ENCODE measurements at places on chromosomes 6 and 20.

GRCh38 chr20:59446376-59446775 lies 146.0 kb downstream of the EDN3 start:
- DNase-seq: no peak

GRCh38 chr6:33143113-33143770 lies 49.0 kb downstream of the COL11A2 start:
- no peak for DNase-seq

DNA sequence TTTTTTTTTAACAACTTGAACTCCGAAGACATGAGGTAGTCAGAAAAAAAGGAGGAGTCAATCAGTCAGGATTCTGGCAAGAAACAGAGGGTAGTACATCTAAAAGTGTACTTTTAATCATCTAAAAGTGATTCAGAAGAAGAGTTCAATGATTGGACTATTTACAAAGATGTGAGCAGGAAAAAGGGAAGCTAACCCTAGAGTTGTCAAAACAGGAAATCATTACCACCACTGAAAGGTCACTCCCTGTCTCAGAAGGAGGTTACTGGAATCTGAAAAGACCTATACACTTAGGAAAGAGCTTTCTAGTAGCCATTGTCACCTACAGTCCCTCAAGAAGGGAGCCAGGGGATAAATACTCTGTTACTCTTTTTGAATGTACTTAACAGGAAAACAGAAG lies 16.7 kb upstream of the LMBRD1 start:
- DNase-seq: no peak

DNA sequence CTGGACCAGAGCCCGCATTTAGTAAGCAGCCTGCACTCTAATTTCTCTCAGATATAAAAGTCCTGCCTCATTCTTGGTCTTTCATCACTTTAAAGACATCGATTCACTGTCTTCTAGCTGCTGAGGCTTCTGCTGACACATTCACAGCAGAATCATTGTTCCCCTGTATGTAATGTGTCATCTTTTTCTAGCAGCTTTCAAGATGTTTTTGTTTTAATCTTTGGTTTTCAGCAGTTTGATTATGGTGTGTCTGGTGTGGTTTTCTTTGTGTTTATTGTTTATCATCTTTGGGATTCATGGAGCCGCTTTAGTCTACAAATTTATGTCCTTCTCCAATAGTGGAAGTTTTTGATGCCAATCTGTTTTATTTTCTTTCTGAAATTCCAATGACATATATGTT lies 157.3 kb upstream of the STMND1 start:
- DNase-seq: no peak

DNA sequence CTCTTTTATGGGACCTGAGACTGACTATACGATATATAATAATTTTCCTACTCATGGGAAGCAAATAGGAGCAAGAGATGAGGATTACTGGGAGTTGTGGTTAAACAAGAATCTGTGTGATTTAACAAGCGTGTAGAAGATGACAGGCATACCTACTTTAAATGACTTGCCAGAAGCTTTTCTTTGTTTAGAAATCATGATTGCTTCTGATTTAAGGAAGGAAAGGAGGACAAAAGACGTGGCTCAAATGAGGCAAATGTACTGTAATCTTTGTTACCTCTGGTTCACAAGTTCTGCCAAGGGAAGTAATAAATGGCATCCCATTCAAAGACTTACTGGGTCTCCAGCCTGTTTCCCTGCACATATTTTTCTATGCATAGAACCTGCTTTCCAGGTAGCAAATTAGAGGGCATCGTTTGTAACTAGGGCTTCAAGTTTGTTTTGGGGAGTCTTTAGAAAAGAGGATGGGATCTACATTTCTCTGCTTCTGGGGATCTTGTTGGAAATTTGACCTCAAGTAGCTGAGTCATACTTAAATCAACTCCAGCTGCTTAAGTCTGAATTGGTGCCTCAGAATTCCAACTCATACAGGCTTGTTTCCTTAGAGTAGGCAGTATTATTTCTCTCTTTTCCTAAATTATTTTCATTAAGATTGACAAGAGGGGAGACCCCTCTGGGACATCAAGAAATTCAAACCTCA lies 2.9 kb upstream of the TRMT11 start:
- DNase-seq: no peak

- no peak for DNase-seq
Measured at GRCh38 chr20:44354979-44355497, 461 bp upstream of the HNF4A start.

- no peak for DNase-seq
Measured at GRCh38 chr20:4043796-4044195, 28.4 kb upstream of the RNF24 start.

- DNase-seq: no peak
Measured at GRCh38 chr6:17200395-17200794, 80.8 kb upstream of the RBM24 start.

GRCh38 chr20:51938559-51939258 lies 136.4 kb upstream of the SALL4 start:
- no peak for DNase-seq

DNA sequence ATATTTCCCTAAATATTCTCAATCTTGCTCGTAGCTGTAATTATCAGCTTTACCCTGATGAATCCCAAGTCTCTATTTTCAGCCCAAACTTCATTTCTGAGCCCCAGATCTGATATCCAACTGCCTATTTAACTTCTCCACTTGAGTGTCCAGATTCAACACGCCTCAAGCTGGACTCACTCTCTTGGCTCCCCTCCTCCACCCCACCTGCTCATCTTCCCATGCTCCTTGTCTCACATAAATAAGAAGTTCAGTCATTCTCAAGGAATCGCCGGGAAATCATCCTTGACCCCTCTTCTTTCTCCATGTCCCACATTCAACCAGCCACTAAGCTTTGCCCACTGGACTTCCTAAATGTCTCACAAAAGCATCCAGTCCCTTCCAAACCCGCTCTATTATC lies 89.9 kb upstream of the STMND1 start:
- no peak for DNase-seq

DNA sequence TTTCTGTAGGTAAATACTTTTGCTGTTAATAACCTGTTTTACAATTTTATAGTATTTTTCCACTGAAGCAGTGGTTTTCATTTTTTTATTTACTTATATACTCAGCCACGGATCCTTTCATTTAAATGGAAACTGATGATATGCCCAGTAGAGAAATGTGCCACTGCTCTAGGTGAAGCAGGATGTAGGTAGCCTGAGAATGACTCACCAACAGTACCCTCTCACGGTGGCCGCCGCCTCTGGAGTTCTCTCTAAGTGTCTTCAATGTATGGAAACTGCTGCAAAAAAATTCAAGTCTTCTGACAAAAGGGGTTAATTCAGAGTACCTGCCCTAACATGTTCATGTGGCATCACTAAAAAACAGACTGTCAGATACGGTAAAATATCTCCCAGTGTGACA lies 6.4 kb downstream of the EYA4 start:
- no peak for DNase-seq

- DNase-seq: no peak
Measured at GRCh38 chr6:69337311-69337710, 459.5 kb downstream of the LMBRD1 start.

GRCh38 chr6:105748737-105749161 lies 337.4 kb upstream of the PRDM1 start:
- no peak for DNase-seq
